ENCODE measurements at places on chromosomes 13 and 19.

DNA sequence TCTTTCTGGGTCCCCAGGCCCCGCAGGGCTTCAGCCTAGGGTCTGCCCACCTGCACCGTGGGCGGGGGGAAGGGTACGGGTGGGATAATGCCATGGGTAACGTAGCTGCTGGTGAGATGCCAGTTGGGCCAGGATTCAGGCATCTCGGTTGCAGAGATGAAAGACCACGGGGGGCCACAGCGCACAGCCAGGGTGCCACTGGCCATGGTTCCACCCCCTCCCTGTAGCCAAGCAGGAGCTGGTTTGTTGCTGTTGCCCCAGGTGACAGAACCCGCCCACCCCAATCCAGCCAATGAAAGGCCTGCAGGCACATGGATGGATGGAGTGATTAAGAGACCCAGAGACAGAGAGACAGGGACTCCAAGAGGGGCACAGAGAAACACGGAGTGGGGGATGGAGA is 1.0 kb upstream of the CGB7 start:
- peak; percentile 23 for DNase-seq

- DNase-seq: no peak
Measured at GRCh38 chr13:103195762-103196161, 129.5 kb upstream of the SLC10A2 start.

DNA sequence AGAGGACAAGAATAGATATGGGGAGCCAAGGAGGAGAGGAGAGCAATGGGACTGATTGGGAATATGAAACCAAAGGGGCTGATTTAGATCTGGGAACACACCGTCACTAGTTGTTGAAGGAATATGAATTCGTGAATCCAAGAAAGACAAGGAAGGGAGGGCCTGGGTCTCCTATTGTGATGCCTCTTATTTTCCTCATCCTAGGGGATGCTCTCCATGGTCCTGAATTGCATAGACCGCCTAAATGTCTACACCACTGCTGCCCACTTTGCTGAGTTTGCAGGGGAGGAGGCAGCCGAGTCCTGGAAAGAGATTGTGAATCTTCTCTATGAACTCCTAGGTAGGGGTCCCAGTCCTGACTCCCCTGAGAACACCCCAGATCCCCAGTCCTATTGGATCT is 21.5 kb downstream of the RYR1 start:
- no peak for DNase-seq

DNA sequence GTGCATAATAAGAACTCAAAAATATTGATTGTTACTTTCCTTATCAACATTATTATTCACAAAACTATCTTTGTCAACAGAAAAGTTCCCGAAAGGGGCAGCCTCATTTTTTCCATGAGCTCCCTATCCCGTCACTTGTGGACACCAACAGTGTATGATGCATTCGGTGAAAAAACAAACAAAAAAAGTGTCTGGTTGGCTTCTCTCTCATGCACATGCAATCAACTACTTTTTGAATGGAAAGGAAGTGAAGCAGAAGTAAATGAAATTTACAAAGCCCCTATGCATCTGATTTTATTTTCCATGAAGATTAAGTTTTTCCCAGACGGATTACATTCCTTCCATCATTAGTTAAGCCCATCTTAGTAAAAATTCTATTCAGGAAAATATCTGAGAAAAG is 526.9 kb downstream of the RFC3 start:
- no peak for DNase-seq

DNA sequence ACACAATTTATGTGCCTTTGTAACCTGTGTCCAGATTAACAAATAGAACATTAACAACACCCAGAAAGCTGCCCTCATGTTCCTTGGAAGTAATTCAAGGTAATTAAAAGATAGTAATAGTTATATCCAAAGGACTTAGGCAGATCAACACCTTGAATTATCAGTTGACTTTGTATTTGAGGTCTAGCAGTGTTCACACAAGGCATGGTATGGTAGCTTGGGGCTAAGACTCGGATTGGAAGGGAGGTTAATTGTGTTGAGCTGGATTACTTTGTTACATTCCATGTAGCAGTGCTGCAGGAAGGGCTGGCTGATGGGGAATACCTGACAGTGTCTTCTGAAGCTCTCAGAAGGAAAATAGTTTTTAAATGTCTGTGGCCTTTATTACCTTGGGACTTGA is 16.8 kb downstream of the SLC25A15 start:
- no peak for DNase-seq

- DNase-seq: no peak
Measured at GRCh38 chr13:33464345-33464744, 178.8 kb upstream of the STARD13 start.

- DNase-seq: no peak
Measured at GRCh38 chr13:94270556-94270955, 208.9 kb downstream of the DCT start.

GRCh38 chr13:23918208-23918607 is 20.9 kb upstream of the C1QTNF9B start:
- no peak for DNase-seq

- DNase-seq: no peak
Measured at GRCh38 chr13:23957981-23958380, 60.7 kb upstream of the C1QTNF9B start.

DNA sequence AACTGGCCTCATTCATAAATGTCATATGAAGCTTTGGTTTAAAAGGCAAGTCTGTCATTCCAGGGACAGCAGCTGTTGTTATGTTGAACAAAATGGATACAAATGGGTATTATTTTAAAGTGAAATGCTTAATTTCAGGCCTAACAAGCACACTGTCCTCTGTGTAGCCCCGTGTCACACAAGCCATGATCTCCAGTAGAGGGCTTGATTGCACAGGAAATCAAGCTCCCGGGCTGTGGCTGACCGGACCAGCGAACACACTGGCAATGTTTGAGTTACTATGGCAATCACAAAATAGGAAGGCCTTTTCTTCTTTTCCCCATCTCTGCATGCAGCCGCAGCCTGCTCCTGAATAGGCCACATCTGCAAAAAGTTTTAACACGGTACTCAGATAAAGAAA is 64.0 kb upstream of the GSX1 start:
- no peak for DNase-seq

- DNase-seq: no peak
Measured at GRCh38 chr13:98847780-98848179, 95.3 kb upstream of the SLC15A1 start.

DNA sequence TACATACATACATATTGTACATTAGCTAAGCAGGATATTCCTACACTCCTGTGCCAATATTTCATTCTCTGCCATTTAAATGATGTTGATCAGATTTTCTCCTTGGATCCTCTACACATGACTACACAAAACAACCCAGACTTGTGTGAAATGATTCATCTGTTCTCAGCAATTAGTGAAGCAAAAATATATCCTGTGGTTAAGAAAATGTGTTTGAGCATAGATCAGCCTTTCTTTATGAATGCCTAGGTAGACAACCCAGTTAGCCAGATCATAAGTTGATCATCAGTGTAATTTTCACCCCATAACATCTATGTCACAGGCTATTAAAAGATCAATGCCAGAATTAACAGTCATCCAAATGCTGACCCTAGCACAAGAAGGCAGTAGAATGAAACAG is 275.2 kb upstream of the EDNRB start:
- DNase-seq: no peak

DNA sequence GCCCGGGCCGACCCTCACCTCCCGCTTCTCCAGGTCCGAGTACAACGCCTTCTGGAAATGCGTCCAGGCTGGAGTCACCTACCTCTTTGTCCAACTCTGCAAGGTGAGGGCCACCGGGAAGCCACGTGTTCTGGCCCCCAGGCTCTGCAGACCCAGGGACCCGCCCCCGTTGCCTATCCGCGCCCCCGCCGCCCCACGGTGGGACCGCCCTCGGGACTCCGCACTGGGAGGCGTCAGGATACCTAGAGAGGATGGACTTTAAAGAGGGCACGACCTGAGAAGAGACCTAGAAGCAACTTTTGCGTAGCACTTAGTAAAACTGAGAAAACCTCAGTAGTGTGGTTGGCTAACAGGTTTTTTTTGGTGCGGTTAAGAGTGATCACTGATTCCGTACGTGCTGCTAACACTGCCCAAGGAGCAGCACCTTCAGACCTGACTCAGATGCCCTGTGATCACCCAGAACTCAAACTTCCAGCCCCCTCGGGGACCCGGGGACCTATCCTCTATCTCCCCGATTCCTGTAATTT is 492 bp downstream of the TMEM147 start:
- DNase-seq: peak; percentile 72

DNA sequence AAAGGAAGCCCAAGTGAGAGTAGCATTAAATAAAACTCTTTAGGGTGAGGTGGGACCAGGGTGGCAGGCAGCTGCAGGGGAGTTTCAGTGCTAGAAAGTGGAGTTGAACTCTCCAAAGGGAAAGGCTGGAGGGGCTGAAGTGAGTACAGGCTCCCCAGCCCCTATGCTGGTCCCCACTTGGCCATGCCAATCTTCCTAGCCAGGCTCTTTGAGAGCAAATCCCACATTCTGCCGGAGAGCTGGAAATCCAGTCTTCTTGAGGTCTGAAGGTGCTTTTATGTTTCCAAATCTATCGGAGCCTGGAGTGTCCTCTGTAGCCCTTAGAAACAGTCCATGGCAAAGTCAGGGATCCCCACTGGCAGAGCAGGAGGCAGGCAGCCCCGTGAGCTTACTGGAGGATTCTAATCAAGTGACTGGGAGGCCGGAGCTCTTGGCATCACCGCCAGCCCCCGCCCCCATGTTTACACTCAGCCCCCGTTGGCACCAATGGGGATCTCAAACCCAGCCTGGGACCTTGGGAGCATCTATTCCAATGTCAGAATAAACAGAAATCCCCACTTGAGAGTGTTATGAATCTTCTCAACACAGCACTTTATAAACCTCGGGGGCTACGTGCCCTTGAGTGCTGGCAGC is 18.3 kb downstream of the ZNF536 start:
- no peak for DNase-seq

DNA sequence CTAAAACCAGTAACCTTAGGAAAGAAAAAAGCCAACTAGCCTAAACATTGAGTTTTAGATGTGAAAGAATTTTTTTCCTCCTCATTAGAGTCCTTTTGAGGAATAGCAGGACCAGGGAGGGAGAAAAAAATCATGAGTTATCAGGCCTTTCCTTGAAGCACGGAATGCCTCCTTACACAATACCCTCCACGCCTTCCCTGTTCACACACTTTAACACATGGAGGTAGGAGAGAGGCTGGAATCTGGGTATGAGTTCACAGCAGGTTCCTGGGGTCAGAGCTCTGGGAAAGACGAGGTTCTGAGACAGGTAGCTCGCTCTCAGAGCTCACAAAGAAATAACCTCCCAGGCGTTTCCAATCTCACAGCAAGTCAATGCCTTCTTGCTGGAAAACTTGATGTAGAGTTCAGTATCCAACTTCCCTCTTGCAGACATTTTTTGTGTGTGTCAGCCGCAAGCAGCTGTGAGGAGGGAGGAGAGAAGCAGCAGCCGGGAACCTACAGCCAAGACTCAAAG is 716 bp downstream of the ZNF573 start:
- no peak for DNase-seq

GRCh38 chr13:38693641-38694040 is 6.8 kb downstream of the FREM2 start:
- DNase-seq: no peak

GRCh38 chr19:57927587-57927986 is 7.6 kb downstream of the ZNF418 start:
- DNase-seq: no peak

DNA sequence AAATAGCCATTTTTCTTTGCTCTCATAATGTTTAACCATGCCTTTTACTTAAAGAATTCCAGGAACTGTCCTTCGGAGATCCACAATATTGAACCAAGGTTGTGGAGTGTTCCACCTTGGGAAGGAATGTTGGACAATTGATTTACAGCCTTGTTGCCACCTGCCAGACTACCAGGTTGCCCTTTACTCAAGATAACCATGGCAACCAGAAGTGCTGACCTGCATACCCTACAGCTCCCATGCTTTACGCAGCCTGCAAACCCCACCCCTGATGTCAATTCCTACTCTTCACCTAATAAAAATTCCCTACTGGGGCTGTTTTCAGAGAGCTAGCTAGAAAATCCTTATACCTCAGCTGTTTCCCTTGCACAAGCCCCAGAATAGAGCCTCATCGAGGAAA is 151.0 kb upstream of the RXFP2 start:
- peak; percentile 67 for DNase-seq

DNA sequence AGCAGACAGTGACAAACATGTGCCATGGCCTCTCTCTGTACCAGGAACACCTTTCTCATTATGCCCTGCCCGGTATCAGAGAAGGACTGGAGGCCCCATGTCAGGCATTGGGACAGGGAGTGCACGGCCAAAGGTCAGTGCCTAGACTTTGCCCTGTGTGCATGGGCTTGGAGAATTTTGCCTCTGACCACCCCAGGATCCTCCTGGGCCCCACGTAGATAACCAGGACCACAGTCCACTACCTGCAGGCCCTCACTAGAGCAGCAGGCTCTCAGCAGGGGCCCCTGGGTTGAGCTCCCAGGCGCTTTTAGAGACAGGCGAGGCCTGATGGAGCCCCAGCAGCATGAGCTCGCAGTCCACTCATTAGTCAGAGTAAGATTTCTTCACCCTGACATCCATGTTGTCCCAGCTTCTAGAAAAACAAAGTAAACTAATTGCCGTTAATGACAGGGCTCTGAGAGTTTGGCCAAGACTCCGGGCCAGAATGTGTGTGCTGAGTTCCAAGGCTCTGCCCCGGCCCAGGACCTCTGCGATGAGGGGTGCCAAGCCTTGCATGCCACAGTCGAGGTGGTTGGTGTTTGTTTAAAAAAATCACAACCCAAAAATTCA is 42.7 kb downstream of the CAPN12 start:
- DNase-seq: no peak

DNA sequence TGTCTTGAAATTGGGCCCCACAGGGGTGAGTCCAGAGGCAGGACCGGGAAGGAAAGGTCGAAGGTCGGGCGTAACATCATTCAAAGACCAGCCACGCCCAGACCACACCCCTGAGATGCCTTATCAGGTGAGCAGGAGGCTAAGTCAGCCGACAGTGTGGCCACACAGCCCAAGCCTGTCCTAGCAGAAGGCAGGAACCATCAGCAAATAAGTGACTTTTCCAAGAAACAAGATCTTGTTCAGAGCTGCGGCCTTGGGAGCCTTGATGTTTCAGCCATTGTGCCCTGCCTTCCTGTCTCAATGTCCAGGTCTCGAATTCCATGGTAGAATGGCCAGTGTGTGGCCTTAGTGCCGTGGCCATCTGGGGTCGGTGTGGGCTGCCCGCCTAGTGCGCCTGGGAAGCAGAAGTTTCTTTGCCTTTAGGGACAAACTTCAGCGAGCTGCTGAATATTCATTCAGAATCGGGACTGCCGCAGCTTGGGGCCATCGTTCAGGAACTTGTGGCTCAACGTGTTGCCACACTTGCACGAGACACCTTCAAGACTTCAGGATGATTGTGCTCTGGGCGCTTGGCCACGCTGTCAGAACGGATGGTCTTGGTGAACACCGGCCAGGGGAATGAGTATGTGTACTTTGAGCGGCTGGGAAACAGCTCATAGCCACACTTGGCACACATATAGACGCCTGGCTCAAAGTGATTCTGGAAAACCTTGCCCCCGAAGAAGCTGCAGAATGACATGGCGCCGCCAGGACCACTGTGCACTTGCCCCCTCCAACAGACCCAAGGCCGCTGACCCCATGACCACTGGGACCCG is 6.1 kb upstream of the IFNL4 start:
- no peak for DNase-seq

DNA sequence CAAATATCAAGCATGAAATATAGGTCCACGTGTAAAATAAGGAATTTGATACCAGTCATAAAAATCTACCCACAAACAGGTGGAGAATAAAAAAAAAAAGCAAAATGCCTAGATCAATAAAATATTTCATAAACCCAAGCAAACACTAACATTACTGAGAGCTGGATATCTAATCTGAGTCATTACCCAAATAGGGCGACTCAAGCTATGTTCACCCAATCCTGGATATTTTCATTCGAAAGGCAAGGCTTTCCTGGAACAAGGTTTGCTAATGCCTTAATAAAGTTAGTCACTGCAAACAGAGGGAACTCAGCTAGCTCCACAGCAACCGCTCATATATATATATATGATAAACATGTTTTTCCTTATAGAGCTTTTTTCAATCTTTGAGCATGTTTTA is 33.5 kb upstream of the TM9SF2 start:
- DNase-seq: no peak

All from mucosa of descending colon (tissue), 3 donors.